ENCODE measurements at places on chromosomes 6 and 20.
A peak's percentile ranks its signal among the peaks of the same experiment; 100 is the strongest.

GRCh38 chr20:41086402-41087324 lies 50.7 kb upstream of the PLCG1 start:
- DNase-seq = no peak

- DNase-seq = no peak
Measured at GRCh38 chr6:158938811-158939254, 61.2 kb downstream of the RSPH3 start.

GRCh38 chr20:10565922-10566897 lies 107.6 kb downstream of the JAG1 start:
- no peak for DNase-seq

- no peak for DNase-seq
Measured at GRCh38 chr20:6178537-6178936, 55.7 kb upstream of the FERMT1 start.

DNA sequence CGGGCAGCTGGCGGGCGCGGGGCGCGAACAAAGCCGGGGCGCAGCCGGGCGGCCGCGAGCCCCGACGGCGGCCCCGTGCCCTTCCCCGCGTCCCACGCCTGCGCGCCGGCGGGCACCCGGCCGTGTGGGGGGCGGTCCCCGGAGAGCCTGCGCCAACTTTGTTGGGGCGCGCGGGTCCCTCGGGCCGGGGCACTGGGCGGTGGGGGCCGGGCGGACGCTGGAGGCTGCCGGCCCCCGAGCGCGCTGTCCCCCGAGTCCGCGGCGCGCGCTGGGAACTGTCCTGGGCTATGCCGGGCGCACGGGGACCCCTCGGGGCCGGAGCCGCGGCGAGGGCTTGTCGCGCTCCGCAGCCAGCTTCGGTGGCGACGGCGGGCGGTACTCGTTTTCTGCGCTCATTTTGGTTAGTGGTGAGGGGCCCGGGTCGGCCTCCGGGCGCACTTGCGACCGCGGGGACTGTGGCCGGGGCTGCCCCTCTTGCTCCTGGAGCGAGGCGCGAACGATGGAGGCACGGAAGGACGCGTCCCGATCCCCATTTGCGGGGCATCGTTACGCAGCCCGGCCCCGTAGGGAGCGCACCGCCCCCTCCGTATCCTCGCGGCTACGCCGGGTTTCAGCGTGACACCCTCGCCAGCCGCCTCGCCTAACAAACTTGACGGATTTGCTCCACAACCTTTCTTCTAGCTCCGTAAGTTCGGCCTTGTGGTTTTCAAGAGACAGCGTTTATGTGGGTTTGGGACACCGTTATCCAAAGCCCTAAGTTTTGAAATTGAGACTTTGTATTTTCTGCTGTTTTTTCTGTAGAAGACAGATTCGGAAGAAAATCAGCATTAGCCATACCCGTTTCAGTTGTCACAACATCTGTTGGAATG lies 622 bp downstream of the SS18L1 start:
- peak; percentile 61 for DNase-seq

DNA sequence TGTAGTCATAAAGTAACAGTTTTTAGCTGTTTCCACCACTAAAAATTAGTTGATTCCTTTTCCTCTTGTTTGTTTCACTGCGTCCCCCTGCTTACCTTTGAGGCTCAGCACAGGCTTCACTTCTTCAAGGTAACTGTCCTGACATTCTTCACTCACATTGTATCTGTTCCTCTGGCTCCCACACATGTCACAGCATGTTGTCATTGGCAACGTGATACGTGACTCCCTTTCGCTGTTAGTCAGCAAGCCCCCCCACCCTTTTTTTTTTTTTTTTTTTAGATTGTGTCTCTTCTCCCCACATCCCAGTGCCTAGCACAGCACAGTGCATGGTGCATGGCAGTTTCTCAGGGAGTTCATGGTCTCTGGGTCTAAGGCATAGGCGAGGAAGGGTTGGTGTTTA lies 13.3 kb downstream of the VAPB start:
- no peak for DNase-seq

- DNase-seq = no peak
Measured at GRCh38 chr6:40125680-40126394, 191.6 kb upstream of the MOCS1 start.

DNA sequence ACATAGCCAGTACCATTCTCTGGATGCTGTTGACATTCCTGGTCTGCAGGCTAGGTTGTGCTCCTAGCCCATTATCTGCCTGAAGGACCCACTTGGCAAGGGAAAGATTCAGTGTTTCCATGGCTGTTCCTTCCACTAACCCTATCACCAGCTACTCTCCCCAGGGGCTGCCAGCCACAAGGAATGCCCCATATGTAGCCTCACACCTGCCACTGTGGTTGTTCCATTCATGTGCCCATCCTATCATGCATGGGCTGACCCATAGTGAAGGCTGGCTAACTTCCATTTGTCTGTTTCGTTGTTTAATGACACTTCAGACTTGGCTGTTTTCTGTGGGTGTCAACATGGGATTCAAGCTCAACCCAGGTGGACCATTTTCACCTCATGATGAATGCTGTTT lies 25.6 kb upstream of the HLA-A start:
- no peak for DNase-seq

GRCh38 chr20:2163312-2163711 lies 61.7 kb downstream of the STK35 start:
- DNase-seq = no peak

DNA sequence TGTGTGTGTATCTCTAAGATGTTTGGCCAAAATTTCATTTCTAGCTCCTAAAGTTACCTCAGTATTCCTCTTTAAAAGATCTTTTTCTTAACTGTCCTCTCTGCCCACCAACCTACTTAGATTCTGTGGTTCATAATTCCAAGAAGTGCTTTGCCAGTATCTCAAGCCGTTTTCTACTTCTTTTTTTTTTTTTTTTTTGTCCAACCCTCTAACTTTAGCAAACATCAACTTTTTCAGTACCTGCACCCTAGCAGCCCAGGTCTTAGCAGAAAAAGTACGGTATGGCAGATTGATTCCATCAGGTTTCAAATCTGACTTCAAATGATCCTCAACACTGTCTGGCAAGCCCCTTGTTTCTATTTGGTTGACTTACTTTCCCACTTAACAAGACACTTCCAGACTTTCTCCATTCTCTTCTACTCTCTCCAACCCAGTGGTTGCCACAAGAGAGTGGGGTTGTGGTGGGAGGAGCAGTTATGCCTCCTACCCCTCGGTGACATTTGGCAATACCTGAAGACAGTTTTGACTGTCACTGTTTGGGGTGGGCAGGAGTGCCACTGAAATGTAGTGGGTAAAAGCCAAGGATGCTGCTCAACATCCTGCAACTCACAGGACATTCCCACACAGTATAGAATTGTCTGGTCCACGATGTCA lies 10.8 kb upstream of the MAN1A1 start:
- no peak for DNase-seq

- DNase-seq = no peak
Measured at GRCh38 chr6:136529710-136530109, 20.5 kb downstream of the MAP7 start.

DNA sequence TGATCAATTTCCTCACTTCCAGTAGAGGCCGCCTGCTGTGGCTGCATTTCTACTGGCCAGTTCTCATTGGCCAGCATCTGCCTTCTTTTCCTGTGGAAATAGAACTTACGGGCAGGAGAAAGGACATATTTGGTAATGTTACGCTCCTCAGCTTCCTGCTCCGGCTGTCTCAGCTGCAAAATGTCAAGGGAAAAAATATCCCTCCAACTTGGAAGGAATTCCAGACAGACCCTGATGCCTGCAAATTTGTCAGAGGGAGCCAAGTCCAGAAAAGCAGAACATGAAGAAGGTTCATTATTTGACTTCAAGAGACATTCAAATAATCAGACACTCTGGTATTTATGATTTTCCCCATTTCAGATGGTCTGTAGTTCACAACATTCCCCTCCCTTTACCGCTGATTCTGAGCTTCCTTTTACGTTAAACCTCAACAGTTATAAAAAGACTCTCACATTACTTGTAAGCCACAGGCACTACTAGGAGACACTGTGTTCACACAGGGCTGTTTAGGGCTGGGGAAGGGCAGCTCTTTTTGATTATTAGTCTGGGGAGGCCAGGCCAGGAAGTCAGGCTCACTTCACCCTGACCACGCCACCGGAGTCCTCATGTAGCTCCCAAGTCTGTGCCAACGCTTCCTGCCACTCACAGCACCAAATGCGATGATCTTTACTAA lies 179.6 kb upstream of the CCN2 start:
- no peak for DNase-seq

DNA sequence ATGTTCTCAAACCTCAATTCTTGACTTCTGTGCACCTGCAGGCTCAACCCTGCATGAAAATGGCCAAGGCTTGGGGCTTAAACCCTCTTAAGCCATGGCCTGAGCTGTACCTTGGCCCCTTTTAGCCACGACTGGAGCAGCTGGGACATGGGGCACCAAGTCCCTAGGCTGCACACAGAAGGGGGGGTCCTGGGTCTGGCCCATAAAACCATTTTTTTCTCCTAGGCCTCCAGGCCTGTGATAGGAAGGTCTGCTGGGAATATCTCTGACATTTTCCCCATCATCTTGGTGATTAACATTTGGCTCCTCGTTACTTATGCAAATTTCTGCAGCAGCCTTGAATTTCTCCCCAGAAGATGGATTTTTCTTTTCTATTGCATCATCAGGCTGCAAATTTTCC lies 119.4 kb upstream of the VGLL2 start:
- DNase-seq = no peak

GRCh38 chr6:169490830-169491229 lies 211.0 kb downstream of the WDR27 start:
- no peak for DNase-seq

- no peak for DNase-seq
Measured at GRCh38 chr20:37231947-37232630, 29.5 kb downstream of the GHRH start.

DNA sequence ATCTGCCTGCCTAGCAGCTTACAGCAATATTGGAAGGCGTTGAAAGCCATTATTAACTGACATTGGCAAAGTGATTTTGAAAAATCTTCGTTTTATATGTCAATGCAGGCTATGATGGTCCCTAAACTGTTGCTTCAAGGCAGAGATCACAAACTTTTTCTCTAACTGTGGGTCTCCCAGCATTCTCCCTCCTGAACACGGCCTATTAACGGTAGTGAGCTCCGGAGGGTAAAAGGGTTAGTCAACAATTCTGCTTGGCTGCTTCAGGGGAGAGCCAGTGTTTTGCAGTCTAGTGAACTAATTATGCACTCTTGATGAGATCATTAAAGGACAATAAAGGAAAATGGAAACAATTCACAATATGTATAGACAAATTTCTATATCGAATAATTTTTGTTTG lies 261.8 kb upstream of the QKI start:
- no peak for DNase-seq

GRCh38 chr6:165562421-165563090 lies 100.5 kb downstream of the PDE10A start:
- no peak for DNase-seq

DNA sequence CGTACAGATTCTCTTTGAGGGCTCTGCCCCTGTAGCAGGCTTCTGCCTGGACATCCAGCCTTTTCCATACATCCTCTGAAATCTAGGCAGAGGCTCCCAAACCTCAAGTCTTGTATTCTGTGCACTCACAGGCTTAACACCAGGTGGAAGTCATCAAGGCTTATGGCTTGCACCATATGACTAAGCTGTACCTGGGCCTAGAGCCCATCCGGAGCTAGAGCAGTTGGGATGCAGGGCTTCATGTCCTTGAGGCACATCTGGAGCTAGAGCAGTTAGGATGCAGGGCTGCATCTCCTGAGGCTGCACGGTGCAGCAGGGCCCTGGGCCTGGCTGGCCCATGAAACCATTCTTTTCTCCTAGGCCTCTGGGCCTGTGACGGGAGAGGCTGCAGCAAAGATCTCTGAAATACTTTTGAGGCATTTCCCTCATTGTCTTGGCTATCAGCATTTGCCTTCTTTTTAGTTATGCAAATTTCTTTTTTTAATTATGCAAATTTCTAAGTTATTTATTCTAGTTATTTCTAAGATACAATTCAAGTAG lies 98.7 kb downstream of the CD24 start:
- DNase-seq = no peak

DNA sequence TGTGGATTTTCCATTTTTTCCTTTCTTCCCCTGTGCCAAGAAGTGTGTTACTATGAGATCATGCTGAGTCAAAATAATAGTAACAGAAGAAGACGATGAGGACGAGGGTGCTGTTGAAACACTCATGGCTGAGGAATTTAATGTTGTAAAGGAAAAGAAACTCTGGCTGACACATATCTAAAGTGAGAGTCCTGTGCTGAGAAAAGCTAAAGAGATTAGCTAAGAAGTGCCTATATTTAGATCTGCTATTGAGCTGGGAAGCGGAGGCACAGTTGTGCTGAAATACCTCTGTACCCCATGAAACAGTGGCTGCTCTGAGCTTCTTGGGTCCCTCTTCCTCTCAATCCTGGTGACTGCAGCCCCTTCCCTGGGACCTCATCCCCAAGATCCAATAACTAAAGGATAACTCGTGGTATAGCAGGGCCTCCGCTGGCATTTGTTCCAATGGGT lies 1.1 kb upstream of the SYTL3 start:
- DNase-seq = no peak

GRCh38 chr20:47686545-47686944 lies 98.7 kb downstream of the SULF2 start:
- DNase-seq = no peak

- DNase-seq = no peak
Measured at GRCh38 chr6:74857157-74857556, 348.7 kb downstream of the COL12A1 start.

- DNase-seq = no peak
Measured at GRCh38 chr6:12351672-12352071, 61.5 kb downstream of the EDN1 start.
